ENCODE measurements at places on chromosomes 2 and 18.

DNA sequence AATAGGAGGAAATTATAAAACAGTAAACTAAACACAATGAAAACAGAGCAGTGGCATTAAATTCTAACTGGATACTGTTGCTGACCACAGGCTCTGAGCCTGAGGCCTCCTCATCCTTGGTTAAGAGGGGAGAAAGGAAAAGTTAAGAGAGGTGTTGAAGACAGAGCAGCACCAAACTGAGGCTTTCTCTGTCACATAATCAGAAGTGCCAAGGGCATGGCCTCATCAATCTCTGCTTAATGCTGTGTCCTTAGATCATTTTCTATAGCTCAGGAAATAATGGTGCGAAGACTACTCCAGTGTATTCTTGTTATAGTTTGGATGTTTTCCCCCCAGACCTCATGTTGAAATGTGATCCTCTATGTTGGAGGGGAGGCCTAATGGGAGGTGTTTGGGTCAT, 160.9 kb upstream of the SLC1A4 start:
- no peak for DNase-seq

DNA sequence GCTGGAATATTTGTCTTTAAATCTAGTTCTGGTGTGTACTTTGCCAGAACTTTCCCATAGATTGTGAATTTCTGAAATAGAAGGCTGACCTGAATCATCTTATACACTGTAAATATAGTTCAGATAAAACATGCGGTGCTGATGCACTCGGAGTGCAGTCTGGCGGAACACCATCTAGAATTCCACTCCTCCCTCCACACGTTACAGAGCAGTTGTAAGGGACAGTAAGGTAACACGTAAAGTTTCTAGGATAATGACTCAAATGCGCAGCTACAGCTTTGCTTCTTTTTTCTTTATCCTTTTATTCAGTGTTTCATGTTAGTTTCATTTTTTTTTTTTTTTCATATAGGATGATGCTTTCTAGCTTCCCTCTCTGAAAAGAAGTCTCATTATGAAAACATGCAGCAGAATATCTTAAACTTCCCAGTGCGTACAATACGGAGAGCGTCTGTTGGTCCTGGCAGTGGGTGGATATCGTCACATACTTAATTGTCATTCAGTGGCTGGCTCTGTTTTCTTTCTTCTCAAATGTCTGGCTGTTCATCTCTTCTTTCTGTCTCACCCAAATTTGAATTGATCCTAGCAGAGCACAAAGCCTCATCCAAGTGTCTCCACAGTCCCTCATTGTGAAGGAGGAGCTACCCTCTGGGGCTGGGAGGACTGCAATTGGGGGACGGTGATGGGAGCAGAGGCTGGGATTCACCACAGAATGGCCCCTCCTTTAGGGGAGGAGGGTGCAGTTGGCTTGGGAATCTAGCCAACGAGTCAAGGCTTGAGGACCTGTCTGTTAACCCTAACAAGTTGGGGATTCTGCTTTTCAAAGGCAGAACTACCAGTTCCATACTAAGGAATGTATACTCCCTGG, 138.8 kb downstream of the MYT1L start:
- DNase-seq: no peak

DNA sequence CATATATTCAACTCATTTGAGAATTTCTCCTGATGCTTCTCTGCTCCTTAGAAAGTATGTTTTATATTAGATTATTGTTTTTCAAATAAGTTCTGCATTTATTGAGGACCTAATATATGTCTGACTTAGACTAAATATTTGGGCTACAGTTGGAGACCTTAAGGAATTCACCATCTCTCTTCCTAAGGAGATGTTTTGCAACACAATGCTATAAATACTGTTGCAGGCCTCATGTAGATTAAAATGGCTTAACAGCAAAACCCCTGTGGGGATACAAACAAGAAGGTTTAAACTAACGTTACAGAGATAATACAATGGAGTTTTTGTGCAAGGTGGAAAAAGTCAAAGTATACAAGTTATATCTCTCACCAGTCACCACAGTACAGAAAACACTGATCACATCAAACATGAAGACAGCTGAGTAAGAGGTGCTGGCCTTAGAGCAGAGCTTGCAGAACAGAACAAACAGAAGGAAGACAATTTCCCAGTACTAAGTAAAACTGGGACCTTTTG, 20.1 kb upstream of the BMPR2 start:
- DNase-seq: no peak

- DNase-seq: no peak
Measured at GRCh38 chr2:234243871-234244565, 193.5 kb downstream of the SPP2 start.

GRCh38 chr18:67600181-67601180, 84.0 kb upstream of the DSEL start:
- no peak for DNase-seq

DNA sequence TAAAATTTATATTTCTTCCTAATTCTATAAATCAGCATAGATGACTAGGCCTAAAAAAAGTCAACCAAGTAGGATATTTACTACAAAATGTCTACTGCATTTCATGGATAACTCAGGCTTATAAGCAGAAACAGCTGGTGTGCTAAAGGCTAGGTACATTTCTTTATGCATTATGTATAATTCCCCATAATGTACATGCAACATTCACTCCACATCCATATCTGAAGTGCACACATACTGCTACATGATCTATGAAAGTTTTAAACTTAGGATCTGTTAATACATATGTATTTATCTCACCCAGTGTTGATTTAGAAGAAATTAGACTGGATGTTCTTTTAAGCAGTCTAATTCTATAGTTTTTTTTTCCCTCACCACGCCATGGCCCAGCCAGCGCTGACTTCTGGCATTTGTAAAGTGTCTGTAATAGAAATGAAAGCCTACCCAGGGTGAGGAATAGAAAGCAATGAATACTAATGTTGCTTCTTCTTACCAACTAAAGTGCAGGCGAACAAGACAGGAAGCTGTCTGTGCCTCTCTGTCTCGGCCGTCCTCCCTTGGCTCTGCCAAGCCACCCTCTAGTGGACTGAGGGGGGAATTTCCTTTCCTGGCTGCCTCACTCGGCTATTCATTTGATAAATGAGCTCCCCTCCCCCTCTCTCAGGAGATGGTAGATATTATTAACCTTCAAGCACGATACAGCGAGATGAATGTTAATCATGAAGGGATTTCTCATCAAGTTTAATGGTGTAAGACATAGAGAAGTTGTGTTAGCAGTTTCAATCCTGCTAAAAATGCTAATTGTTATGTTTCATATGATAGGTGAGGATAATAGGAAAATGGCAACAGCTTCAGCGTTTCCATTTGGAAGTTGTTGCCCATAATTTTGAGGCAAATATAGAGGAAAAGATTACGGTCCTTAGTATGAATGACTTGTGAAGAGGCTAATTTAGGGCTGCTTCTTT, 384.5 kb downstream of the MTX2 start:
- DNase-seq: no peak

DNA sequence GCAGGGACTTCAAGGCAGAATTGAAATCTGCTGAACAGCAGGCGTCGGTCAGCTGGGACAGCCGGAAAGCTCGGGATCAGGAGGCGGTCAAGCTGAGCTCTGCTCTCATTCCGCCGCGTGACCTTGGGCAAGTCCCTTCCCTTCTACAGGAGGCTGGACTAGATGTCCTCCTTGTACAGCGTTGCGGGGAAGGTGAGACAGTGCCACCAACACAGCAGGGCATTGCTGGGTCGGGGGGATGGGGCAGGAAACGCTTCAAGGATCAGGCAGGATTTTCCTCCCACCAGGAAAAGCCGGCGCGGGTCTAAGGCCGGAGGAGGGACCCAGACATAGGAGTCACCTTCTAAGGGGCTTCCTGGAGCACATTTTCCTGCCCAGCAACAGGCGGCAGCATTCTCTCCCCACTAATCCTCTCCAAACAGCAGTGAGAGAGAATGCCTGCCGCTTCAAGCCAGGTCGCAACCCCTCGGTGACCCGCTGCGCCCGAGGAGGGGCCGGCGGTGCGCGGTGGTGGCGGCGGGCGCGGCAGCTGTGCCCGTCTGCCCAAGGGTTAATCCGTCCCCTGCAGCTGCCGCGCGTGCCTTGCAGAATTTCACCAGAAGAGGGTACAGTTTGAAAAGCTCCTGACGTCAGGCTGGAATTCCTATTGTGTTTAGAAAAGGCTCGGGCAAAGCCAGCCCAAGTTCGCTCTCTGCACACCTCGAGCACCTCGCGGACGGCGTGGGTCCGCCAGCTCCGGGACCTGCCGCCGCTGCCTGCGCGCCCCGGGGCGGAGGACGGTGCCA, at the start of gene KCNF1:
TSS of gene KCNF1 (plus strand) at position 644 of the 785 bp plus-strand sequence. CDS start 493 bp downstream, outside the sequence.
- DNase-seq: no peak

DNA sequence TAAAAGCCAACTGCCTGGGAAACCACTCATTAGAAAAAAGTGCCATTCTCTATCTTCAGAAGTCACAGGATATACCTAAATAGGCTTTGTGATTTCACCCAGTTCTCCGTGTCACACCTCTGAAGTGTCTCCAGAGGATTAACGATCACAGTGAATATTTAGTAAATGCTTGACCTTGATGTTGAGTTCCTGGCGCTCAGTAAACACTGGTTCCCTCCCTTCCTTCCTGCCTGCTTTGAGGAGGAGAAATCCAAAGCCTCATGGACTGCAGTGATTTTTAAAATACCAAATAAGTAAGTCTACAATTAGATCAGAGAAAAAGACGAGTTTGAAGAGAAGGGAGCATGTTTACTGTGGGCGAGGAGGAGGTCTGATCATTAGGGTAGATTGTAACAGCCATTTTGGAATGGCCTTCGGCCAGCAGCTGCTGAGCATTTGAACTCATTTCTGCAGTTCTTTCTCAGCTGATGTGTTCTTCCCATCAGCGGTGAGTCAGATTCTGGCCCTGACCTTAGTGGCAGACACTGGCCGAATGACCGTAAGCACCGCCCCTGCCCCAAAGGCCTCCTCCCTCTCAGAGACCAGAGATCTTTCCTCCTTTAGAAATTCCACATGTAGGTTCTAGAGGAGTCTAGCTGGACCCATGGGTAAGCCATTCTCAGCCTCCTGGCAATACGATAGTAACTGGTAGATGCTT, 62.1 kb upstream of the SLC16A14 start:
- DNase-seq: no peak

GRCh38 chr2:118945881-118946280, 3.9 kb downstream of the MARCO start:
- no peak for DNase-seq

DNA sequence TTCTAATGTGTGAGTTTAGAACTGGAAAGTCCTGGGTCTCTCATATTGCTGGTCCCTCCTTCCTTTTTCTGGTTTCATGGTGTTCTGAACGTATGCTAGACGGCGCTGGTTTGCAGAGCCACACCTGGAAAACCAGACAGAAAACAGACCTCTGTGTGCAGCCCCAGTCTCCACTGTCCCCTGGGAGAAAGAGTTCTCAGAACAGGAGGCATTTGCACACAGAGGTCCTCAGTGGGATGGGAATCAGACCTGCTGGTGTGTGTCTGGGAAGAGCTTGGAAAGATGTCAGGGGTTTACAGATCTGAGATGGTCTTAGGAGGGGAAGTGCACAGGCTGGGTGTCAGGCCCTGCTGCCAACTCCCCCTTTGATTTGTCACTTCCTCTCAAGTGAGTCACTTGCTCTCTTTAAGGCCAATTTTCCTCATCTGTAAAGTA, 14.9 kb upstream of the MBP start:
- no peak for DNase-seq

DNA sequence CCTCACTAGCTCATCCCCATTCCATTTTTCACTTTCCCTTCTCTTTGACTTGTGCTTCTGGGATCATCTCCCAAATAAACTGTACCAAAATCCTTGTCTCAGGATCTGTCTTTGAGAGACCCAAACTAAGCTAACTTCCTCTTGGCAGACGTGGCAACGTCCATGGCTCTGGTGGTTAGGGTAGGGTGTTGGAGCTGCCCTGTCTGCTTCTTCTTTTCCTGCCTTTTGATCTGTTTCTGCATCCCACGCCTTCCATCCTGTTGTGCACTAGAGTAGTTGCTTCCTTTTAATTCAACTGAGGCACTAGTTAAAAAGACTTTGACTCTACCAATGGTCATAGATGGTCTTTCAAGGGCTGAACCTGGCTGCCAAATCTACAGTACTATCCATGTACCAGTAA, 5.5 kb upstream of the MAP4K4 start:
- no peak for DNase-seq

GRCh38 chr2:197216361-197216979, 94.1 kb downstream of the ANKRD44 start:
- DNase-seq: no peak

GRCh38 chr2:219079417-219079816, 18.7 kb upstream of the IHH start:
- DNase-seq: no peak

DNA sequence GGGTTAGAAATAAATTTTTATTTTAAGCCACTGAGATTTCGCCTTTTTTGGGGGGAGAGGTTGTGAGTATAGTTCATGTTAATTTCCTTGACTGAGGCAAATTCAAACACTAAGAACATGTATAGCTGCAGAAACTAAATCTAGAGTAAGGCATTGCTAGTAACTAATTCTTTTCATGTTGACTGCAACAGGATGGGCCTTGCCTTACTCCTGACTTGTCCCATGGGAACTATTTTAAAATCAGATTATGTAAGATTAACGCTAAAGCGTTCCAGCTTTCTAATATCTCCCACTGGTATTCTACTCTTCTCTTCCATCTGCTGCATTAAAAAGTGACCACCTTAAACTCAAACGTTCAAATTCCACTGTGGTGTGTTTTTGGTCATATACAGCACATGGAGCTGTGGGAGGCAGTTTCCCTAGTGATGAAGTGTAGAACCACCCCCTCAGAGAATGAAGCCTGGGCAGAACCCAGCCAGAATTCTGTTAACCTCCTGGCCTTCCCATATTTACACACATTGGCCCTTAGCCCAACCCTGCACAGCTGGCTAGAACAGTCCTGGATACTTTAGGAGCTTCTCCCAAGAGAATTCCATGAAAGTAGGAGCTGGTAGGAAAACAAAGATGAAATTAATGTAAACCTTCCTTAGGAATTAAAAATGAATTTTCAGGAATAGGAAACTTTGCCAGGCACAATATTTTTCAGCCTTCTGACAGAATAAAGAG, 687.8 kb downstream of the SLC4A3 start:
- DNase-seq: no peak

DNA sequence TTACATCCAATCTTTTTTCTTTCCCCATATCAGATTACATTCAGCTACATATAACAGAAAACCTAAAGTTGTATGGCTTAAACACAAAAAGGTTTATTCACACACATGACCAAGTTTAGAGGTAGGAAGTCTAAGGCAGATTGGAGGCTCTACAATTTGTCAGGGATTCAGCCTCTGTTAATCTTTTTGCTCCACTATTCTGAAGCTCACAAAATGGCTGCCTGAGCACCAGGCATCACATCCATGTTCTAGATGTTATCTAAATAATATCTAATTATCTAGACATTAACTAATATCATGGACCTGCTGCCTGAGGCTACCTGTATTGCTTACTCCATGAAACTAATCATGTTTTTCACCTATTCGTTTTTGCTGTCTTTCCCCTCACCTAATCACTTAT, 23.7 kb upstream of the DSC2 start:
- DNase-seq: no peak
